ENCODE measurements at places on chromosomes 1 and 21.

DNA sequence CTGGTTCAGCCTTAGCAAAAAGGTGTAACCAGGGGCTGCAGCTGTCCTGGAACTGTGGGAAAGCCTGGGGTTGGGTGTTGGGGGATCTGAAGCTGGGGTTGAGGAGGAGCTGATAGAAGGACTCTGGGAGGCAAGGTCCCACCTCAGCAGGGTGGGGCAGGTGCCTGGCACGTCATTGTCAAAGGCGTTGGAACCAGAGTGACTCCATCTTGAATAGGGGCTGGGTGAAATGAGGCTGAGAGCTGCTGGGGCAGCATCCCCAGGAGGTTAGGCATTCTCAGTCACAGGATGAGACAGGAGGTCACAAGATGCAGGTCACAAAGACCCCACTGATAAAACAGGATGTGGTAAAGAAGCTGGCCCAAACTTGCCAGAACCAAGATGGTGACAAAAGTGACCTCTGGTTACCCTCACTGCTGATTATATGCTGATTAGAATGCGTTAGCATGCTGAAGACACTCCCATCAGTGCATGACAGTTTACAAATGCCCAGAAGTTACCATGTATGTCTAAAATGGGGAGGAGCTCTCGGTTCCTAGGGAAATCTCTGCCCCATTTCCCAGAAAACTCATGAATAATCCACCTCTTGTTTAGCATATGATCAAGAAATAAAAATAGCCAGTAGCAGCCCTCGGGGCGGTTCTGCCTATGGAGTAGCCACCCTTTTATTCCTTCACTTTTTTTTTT lies 85.4 kb downstream of the IER5 start:
- DNase-seq: no peak

DNA sequence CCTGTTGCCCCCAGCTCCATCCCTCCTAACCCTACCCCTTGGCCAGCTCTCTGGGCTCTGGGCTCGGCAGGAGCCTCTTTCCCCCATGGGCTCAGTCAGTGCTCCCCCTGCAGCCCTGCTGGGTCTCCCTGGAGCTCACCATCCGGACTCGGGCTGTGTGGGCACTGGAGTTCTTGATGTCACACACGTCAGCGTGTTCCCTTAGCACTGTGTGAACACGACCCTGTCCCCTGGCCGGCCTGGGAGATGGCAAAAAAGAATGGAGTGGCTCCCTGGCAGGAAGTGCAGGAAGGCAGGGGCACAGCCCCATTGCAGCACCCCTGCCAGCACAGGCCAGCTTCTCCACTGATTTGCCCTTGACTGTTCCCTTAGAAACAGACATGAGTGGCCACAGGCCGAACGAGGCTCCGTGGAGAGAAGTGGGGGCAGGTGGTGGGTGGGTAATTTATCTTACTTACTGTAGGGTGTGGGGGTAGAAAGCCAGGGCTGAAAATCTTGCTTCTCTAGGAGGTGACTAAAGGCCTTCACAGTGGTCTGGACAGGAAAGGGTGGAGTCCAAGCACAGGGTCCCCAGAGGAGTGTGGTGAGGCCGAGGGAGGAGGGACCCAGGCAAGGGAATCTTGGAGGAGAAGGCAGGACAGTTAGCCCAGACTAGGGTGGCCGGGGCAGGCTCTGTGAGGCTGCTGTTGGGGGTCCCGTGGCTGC lies 381.7 kb upstream of the VAMP3 start:
- DNase-seq: no peak

- DNase-seq: peak; percentile 52
Observed at GRCh38 chr1:9909234-9910046, 629 bp downstream of the CTNNBIP1 start.

DNA sequence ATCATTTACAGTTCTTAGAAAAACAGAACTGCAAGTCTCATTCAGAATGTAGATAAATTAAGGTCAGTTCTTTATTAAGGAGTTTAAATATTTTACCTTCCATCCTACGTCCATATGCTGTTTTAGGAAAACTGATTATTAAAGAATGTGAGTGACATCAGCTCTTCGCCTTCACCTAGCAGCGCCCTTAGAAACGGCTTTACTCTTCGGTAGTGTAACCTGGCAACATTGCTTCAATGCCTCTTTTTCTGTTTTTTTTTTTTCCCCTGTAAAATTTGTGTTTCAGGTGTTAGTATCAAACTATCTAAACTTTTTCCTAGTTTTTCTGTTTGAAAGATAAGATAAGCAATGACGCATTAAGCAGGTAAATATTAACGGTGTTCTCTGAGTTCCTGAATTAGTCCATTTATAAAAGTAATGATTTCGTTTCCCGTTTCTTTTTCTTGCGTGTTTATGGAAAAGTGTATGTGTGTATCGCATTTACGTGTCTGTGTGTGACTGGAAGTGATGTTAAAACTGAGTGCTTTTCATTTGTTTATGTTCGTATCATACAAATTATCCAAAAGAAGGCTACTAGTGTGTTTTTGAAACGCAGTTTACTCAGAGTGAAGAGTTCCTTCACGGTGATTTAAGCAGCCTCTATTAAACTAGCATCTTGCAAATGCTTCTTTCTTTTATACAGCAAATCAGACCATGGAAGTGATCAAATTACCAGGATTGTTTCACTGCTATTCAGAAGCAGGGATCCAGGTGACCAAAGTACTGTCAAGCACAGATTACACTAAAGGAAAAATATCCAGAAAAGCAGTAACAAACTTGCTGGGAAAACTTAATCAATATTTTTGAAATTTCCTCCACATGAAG lies 139.0 kb downstream of the SDCCAG8 start:
- DNase-seq: no peak

DNA sequence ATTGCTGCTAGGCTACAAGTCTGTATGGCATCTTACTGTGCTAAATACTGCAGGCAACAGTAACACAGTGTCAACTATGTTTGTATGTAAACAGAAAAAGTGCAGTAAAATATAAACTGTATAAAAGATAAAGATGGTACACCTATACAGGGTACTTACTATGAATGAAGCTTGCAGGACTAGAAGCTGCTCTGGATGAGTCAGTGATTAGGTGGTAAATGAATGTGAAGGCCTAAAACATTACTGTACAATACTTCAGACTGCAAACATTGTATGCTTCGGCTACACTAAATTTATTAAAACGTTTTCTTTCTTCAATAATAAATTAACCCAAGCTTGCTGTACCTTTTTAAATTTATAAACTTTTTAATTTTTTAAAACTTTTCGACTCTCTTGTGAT lies 97.1 kb downstream of the HLX start:
- no peak for DNase-seq

GRCh38 chr1:1216770-1217620 lies 3.0 kb upstream of the TNFRSF4 start:
- no peak for DNase-seq
